ENCODE measurements at places on chromosomes 3 and 15.

DNA sequence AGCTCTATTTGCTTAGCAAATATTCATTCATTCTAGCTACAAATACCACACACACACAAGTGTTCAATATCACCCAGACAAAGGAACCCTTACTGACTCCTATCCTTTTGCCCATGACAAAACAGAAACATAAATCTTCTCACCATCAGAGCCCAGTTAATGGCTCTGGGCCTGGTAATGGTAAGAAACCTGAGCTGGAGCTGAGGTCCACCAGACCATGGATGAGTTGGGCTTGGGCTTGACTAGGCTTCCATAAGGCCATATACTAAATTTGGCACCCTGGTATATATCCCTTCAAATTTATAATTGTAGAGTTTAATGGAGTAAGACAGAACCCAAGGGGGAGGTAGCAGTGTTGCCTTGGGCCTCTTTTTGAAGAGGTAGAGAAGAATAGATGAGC lies 29.4 kb downstream of the GPR176 start:
- DNase-seq, result no peak

GRCh38 chr3:1587426-1587825 lies 494.6 kb downstream of the CNTN6 start:
- no peak for DNase-seq

DNA sequence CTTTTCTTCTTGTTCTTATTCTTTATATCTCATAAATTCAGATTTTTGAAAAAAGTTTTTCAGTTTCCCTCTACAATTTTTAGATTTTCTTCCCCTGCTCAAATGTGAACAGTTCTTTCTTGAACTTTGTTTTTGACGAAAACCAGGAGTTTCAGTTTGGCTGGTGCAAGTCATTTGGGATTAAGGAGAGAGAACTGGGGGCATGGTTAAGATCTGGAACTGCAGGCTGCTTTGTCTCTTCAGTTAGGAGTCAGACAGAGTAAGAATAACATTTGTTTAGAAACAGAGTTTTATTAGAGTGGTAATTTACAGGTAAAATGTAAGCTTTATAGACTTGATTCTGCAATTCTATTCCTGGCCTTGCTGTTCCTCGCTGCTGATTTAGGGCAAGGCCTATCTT lies 310.5 kb upstream of the C2CD4B start:
- DNase-seq, result no peak

GRCh38 chr3:194254040-194254439 lies 97.1 kb downstream of the CPN2 start:
- no peak for DNase-seq

Data from activated T-helper 1 cell treated with anti-CD3 and anti-CD28 coated beads, Interleukin-2, amount 50 U/mL, for 16 hours (primary cell).